ENCODE measurements at places on chromosomes 13 and 19. TPM values are rescaled to one million over a fixed set of nuclear protein-coding genes. Genes with fewer than 3 reads are reported as not detected.

DNA sequence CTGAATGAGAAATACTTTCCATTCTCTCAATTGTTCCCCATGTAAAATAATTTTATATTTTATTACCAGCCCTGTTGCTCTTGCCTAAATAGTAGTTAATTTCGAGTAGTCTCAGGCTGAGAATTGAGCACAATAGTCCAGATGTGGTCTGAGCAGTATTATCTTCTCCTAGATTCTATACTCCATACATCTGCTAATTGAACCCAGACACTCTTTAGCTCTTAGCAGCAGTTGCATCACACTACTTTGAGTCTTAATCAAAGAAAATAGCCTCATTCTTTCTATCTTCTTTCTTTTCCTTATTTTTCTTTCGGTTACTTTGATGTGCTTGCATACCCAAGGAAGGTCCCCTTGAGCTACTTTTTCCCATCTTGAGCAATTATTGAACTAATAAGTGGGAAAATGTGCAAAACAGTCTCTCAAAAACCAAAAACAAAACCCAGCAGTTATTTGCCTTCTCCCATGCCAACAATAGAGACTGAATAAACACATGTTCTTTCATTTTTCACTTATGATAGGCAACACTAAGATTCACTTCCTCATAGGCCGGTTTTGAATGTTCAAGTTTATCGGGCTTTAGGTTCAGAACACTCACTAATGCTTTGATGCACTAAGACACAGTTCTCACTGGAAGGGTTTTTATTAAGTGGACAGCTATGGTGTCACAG, 204.5 kb downstream of the POU4F1 start:
- H3K27me3 ChIP-seq = no peaks in the 10 kb centered on the region
- DNase-seq = no peak
- H3K27ac ChIP-seq = no peak overlapping the region
- H3K4me1 ChIP-seq = no peaks in the 10 kb centered on the region

GRCh38 chr13:43347877-43348276, 324.5 kb downstream of the DNAJC15 start:
- peaks cover 11% of the 10 kb centered on the region for H3K27me3 ChIP-seq
- no peaks in the 10 kb centered on the region for H3K4me1 ChIP-seq
- DNase-seq = no peak
- no peak overlapping the region for H3K4me3 ChIP-seq
- H3K27ac ChIP-seq = no peak overlapping the region

Gene ZNF442
- 0.86 TPM for total RNA-seq

DNA sequence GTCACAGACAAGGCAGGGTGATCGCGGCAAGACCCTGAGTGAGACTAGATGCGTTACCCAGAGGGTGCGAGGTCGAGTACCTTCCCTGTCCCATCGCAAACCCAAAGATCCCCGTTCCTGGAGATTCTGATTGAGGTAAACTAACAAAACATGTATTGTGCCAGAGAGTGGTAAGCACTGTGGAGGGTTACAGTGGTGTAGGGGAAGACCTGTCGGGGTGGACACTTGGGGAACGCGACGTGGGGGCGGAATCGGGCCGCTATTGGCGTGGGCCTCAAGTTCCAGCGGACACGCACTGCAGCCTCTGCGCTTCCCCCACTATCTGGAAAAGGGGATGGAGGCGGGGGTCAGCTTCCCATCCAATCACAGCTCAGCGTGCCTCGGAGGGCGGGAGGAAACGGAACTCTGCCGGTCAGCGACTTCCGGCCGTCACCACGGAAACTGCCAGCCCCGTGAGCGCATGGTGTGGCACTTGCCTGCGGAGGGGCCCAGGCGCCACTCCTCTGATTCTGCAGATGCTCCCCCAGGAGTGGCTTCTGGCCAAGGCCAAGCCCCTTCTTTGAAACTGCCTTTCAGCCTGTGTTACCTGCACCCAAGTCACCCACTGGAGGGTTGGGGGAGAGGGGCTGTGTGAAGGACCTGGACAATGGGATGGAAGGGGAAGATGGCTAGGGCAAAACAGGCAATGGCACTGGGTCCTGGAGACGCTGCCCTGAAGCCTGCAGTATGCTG, 1.0 kb upstream of the UBE2M start:
- peaks cover 81% of the 10 kb centered on the region for H3K4me1 ChIP-seq
- H3K27me3 ChIP-seq = no peaks in the 10 kb centered on the region
- peak overlapping the region; percentile 98 for H3K4me3 ChIP-seq
- peak; percentile 83 for DNase-seq
- H3K27ac ChIP-seq = peak overlapping the region; percentile 100

GRCh38 chr13:109743706-109744453, 42.5 kb downstream of the IRS2 start:
- no peaks in the 10 kb centered on the region for H3K36me3 ChIP-seq
- H3K4me1 ChIP-seq = peaks cover 17% of the 10 kb centered on the region
- DNase-seq = peak; percentile 40
- H3K27me3 ChIP-seq = no peaks in the 10 kb centered on the region
- H3K4me3 ChIP-seq = no peak overlapping the region
- no peak overlapping the region for H3K27ac ChIP-seq
